ENCODE measurements at places on chromosomes 5 and 9.

- no peaks in the 10 kb centered on the region for H3K36me3 ChIP-seq
- H3K27ac ChIP-seq = no peak overlapping the region
- H3K27me3 ChIP-seq = no peaks in the 10 kb centered on the region
- H3K4me1 ChIP-seq = peaks cover 4% of the 10 kb centered on the region
These were observed 102.3 kb downstream of the APBA1 start for GRCh38 chr9:69569738-69570451.

GRCh38 chr9:107737987-107738743, 248.6 kb upstream of the KLF4 start:
- H3K27ac ChIP-seq = peak overlapping the region; percentile 74
- H3K4me3 ChIP-seq = no peak overlapping the region
- DNase-seq = peak; percentile 79
- H3K36me3 ChIP-seq = no peaks in the 10 kb centered on the region
- H3K27me3 ChIP-seq = no peaks in the 10 kb centered on the region

DNA sequence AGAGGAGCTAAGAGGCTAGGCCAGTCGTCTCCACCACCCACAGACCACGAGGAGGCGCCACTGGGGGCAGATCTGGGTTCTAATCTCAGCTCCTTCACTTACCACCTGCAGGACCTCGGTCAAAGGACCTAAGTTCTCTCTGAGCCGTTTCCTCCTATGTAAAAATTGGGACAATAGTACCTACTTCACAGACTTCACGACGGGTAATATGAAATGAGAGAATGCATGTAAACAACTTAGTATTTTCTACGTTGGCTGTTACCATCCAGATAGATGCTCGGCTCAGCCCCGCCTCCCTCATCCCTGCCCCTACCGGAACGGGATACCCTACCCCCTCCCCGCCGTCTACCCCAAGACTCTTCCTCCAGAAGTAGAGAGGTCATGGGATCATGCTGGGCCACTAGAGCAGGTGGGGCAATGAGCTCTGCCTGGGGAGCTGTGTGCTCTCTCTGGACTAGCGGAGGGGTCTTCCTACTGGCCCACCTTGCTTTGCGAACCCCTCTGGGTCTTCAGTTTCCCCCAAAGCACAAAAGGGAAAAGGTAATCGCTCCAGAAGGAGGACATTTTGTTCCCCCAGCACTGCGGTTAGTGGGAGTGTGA, 541 bp downstream of the GNPDA1 start:
- peaks cover 6% of the 10 kb centered on the region for H3K4me1 ChIP-seq
- H3K27me3 ChIP-seq = no peaks in the 10 kb centered on the region
- DNase-seq = peak; percentile 42

DNA sequence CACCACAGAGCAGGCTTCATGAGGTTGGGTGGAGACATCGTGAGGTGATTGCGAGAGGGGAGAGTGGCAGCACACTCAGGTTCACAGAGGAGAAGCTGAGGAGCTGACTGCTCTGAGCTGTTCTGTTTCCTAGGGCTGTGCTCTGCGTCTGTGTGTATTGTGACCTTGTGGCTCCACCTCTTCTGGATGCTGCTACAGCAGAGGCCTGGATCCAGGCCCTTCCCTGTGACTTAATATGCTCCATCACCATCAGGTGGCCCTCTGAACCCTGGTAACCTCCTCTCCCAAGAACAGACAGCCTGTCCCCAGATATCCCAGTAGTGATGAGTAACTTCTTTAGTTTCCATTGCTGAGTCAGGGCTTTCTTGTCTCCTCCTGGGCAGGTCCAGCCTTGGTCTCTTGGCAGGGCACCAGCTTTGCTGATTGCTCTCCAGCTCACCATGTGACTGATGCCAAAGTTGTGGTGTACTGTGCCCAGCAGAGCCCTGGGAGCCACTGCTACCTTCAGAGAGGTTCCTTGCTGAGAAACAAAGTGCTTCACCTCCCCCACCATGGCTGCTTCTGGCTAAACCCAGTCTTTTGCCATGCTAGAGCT, 212.8 kb upstream of the CHD1 start:
- H3K36me3 ChIP-seq = no peaks in the 10 kb centered on the region
- no peaks in the 10 kb centered on the region for H3K27me3 ChIP-seq
- DNase-seq = no peak
- no peaks in the 10 kb centered on the region for H3K4me1 ChIP-seq
- no peak overlapping the region for H3K4me3 ChIP-seq

GRCh38 chr5:30596495-30597064, 596.9 kb upstream of the CDH6 start:
- no peak overlapping the region for H3K4me3 ChIP-seq
- H3K27me3 ChIP-seq = no peaks in the 10 kb centered on the region
- H3K36me3 ChIP-seq = no peaks in the 10 kb centered on the region
- no peak overlapping the region for H3K27ac ChIP-seq
- no peaks in the 10 kb centered on the region for H3K4me1 ChIP-seq

DNA sequence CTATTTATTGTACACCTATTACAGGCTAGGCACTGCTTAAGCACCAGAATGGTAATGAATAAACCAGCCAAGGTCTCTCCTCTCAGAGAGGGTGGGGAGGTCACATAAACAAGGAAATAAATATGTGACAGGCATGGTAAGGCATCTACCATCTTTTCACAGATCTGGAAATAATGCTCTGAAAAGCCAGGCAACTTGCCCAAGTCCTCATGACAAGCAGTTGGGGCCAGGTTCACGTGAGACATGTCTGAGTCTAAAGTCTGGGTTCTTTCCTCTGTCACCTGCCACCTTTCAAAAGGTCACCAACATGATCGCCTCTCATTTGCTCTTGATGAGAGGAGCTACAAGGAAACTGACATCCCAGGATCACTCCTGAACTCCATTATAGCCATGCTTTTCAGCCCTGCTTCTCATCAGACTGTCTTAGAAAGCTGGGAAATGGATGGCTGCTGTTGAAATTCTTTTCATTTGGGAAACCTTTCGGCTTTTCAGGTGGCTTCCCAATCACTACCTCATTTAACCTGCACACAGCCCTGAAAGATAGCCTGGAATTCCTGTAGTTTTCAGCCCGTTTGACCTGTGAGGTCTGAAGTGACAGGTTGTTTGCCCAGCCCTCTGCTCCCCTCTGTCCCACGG, 123.1 kb downstream of the CRB2 start:
- no peak overlapping the region for H3K27ac ChIP-seq
- H3K4me3 ChIP-seq = no peak overlapping the region
- H3K36me3 ChIP-seq = no peaks in the 10 kb centered on the region

- H3K27me3 ChIP-seq = no peaks in the 10 kb centered on the region
- no peak overlapping the region for H3K4me3 ChIP-seq
- no peaks in the 10 kb centered on the region for H3K4me1 ChIP-seq
- H3K27ac ChIP-seq = no peak overlapping the region
- no peak for DNase-seq
- no peaks in the 10 kb centered on the region for H3K36me3 ChIP-seq
These were observed 1420.5 kb downstream of the CDH12 start for GRCh38 chr5:21432646-21433045.

GRCh38 chr5:151451626-151452520, 4.5 kb downstream of the SLC36A1 start:
- DNase-seq = no peak
- no peaks in the 10 kb centered on the region for H3K27me3 ChIP-seq
- no peak overlapping the region for H3K4me3 ChIP-seq
- H3K36me3 ChIP-seq = no peaks in the 10 kb centered on the region

DNA sequence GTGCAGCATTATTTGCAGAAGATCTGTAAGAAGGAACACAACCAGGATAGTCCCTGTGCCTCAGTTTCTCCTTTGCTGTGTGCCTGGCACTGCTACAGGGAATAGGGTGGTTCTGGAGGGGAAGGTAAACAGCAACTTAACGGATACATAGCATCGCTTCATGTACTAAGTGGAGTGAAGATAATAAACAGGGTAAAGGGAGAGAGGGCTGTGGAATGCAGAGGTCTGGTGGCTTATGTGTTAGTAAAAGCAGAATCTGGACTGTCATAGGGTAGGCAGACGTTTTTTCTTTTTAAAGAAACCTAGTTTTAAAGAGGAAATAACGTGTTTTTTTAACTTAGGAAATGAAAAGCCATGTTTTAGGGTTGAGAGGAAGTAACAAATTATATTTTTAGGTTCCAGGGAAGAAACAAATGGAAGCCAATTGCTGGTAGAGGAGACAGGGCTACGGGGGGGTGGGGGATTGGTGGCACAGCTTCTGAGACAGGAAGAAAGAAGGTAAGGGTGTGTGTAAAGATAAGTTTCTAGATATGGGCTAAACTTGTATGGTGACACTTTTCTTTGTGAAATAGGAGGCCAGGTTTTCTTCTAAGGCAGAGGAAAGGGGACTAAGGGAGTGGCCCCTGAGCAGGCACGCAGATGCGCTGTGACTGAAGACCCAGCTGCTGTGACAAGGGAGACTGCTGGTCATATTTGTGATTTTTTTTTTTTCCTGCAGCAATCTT, 1.3 kb downstream of the GNG10 start:
- peak overlapping the region; percentile 40 for H3K27ac ChIP-seq
- no peak for DNase-seq
- no peaks in the 10 kb centered on the region for H3K27me3 ChIP-seq
- H3K36me3 ChIP-seq = peaks cover 8% of the 10 kb centered on the region
- H3K4me1 ChIP-seq = peaks cover 16% of the 10 kb centered on the region

DNA sequence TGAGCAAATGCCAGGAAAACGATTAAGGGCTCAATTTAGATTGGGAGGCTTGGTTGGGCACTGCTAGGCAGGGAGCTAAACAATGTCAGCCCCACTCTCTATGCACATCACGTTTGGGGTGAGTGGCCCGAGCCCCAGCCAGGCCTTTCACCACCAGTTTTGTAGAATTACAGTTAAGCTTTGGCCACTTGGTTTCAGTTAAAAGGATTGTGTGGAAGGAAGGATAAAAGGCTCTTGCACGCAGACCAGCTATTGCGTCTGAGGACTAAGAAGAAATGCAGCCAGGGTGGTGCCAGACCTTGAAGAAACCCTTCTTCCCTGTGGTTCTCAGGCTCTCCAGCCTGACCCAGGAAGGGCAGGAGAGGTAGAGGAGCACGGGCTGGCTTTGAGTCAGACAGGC, 125.3 kb upstream of the SLC44A1 start:
- H3K27ac ChIP-seq = no peak overlapping the region
- no peak overlapping the region for H3K4me3 ChIP-seq
- H3K4me1 ChIP-seq = peaks cover 18% of the 10 kb centered on the region
- no peaks in the 10 kb centered on the region for H3K36me3 ChIP-seq
- no peaks in the 10 kb centered on the region for H3K27me3 ChIP-seq

DNA sequence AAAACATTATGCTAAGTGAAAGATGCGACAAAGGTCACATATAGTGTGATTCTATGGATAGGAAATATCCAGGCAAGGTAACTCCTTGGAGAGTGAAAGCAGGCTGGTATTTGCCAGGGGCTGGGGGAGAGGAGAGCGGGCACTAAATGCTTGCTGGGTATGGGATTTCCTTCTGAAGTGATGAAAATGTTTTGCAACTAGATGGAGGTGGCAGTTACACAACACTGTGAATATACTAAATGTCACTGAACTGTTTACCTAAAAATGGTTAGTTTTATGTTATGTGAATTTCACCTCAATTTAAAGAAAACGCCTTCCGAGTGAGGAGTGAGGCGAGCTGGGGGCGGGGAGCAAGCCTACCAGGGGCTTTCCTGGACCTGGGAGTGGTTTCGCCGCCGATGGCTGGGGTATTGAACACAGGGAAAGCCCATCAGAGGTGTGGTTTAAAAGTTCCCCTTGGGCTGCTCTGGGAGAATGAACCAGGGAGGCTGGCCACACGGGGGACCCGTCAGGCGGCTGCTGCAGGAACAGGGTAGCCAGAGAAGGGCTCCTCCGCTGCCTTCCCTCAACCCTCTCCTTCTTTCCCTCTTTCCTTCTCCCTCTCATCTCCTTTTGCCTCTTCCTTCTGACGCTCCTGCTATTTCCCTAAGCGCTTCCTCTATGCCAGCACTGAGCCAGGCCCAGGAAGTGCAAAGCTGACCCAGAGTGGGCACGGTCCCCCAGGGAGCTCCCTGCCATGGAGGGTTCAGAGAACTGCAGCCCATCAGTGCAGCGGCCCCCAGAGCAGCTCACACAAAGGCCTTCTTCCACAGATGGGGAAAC, 4.9 kb downstream of the AKNA start:
- H3K36me3 ChIP-seq = peaks cover 6% of the 10 kb centered on the region
- H3K4me1 ChIP-seq = peaks cover 58% of the 10 kb centered on the region
- no peaks in the 10 kb centered on the region for H3K27me3 ChIP-seq
- H3K27ac ChIP-seq = peak overlapping the region; percentile 64
- DNase-seq = no peak

- peak overlapping the region; percentile 50 for H3K4me3 ChIP-seq
- no peaks in the 10 kb centered on the region for H3K27me3 ChIP-seq
- peak overlapping the region; percentile 96 for H3K27ac ChIP-seq
- DNase-seq = peak; percentile 90
- peaks cover 36% of the 10 kb centered on the region for H3K4me1 ChIP-seq
- H3K36me3 ChIP-seq = no peaks in the 10 kb centered on the region
These were observed 17.9 kb upstream of the EGFL7 start for GRCh38 chr9:136644593-136645351.

GRCh38 chr5:115578657-115579056, 23.6 kb downstream of the TICAM2 start:
- H3K27ac ChIP-seq = no peak overlapping the region
- H3K27me3 ChIP-seq = no peaks in the 10 kb centered on the region
- no peak for DNase-seq
- H3K4me1 ChIP-seq = peaks cover 4% of the 10 kb centered on the region
- peaks cover 9% of the 10 kb centered on the region for H3K36me3 ChIP-seq

All from heart left ventricle (tissue), 16 donors.